ENCODE measurements at places on chromosomes 2 and 18. TPM values are rescaled to one million over a fixed set of nuclear protein-coding genes. Genes with fewer than 3 reads are reported as not detected.

Gene ORC4
- 261 TPM for polyA plus RNA-seq

Gene CPLX4
- polyA plus RNA-seq, result not detected

Gene TLX2
- not detected for polyA plus RNA-seq

Gene DNAJB2
- polyA plus RNA-seq, result 172 TPM

Gene MPP4
- polyA plus RNA-seq, result not detected

Gene SUCLG1
- polyA plus RNA-seq, result 135 TPM

Gene SLC8A1
- polyA plus RNA-seq, result 18.7 TPM

Gene ALLC
- polyA plus RNA-seq, result not detected

Gene MGAT4A
- 54.8 TPM for polyA plus RNA-seq

Gene TTN
- 0.16 TPM for polyA plus RNA-seq

Gene TGFA
- 0.85 TPM for polyA plus RNA-seq

Gene DPP10
- polyA plus RNA-seq, result 15.1 TPM

Gene CMPK2
- polyA plus RNA-seq, result 6.5 TPM

Gene C1QL2
- not detected for polyA plus RNA-seq

Gene IL36RN
- polyA plus RNA-seq, result not detected

Gene HNMT
- polyA plus RNA-seq, result not detected

Gene CREG2
- 1.2 TPM for polyA plus RNA-seq

Gene SLC9A4
- polyA plus RNA-seq, result 0.06 TPM

Gene CPO
- 1.2 TPM for polyA plus RNA-seq

Gene FZD7
- polyA plus RNA-seq, result 0.76 TPM

Gene CCDC178
- polyA plus RNA-seq, result not detected

Gene LYG1
- 6.8 TPM for polyA plus RNA-seq

Gene KATNAL2
- 1.4 TPM for polyA plus RNA-seq
